ENCODE measurements at places on chromosomes 5 and 9. TPM values are rescaled to one million over a fixed set of nuclear protein-coding genes. Genes with fewer than 3 reads are reported as not detected.
A peak's percentile ranks its signal among the peaks of the same experiment; 100 is the strongest.

- DNase-seq: no peak
Observed at GRCh38 chr9:123679330-123679987, 250.5 kb downstream of the DENND1A start.

DNA sequence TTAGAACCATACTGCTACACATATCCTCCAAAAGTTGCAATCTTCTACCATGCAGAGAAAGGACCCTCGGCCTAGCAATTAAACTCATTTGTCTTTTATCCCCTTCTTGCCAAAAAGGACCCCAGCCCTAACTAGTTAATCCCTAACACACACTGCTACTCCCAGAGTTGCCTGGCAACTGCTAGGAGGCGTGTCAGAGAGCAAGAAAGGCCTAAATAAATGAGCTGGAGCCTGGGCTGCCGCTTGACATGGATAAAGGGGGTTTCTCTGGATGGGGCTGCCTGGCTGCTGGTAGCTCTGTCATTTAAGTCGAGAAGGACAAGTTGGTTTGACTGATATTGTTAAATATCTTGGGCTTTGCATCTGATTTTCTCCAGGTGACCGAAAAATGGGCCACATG lies 194.8 kb downstream of the CRB2 start:
- no peak for DNase-seq

DNA sequence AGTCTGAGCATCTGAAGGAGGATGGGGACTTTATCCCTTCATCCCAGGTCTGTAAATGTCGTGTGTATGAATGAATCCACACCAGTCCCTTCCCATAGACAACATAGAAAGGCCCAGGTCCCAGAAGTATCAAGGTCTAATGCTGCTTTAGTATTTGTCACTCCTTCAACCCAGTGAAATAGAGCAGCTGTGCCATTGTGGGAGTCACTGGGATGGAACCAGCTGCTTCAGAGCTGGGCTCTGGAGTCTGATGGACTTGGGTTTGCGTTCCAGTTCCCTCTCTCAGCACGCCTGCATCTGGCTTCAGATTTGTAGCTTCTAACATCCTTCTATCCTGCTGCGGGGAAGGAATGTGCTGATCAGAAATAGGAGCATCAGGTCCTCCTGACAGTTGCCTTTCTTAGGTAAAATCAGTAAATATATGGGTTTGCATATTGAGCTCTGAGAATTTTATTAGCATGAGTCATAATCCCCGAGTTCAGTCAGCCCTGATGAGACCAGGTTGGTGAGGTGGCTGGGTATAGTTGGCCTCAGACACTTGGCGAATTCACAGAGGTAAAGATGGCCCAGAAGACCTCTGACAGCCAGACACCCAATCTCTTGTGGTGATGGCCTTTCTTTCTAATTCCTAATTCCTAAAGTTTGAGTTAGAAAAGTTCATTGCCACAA lies 10.1 kb downstream of the ACO1 start:
- DNase-seq: no peak

DNA sequence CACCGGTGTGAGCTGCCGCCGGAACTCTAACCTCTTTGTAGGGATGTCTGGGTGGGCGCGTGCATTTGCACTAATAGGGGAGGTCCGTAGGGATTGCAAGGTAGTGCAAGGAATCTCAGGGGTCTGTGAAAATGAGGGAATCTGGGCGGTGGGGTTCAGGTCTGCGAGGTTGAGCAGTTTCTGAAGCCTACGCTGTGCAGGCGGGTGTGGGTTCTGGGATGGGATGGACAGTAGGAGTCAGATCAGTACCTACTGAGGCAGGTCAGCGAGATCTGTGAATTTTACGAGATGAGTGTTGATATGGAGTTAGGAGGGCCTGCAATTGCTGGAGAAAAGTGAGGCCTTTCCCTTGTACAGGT lies 856 bp upstream of the ATOSB start:
- no peak for DNase-seq

GRCh38 chr9:109925799-109926198 lies 145.8 kb downstream of the PALM2AKAP2 start:
- DNase-seq: no peak

DNA sequence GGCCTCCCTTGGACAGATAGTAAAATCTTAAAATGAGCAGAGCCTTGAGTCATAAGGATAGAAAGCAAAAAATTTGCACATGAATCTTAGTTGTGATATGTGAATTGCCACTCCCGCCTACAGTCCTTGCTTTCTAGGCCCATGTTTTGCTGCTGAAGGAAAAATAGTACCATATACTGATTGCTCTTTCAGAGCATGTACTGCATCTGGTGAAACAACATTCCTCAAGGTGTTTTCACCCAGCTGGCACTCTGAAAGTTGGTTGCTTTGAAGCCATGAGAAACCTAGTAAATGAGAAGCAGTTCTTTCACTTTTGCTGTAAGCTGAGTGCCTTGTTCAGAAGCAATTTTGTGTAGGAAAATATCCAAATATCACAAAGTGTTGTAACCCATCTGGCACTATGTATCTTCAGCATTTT lies 10.3 kb downstream of the CDC37L1 start:
- DNase-seq: peak; percentile 23

DNA sequence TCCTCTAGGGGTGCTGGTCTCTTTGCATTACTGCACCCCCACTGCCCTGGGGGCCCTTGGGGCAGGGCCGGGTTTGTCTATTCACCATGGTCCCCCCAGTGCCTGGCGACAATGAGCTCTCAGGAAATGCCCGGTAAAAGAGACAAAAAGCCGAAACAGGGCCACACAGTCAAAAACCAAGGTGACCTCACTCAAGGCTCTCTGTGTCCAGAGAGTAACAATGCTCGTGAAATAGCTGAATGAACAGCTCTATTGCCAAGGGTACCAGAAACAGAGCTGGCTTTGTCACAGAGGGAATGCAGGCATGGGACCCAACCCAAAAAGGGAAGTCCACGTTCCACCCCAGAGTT lies 16.0 kb downstream of the SH3PXD2B start:
- no peak for DNase-seq

DNA sequence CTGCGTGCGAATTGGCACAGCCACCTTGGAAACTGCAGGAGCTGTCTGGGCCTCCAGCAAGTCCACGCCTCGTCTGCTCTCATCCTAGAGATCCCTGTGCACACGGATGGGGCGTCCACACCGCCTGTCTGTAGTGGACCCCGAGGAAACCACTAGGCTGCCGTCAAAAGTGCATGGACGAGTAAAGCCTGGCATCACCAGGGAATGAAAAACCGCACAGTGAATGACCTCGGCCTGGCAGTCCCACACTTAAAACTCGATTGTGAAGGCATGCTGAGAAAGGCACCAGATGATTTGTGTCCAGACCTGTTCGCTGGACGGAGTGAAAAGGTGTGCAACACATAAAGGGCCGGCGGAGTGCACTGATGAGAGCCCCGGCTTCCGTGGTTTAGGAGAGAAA lies 50.8 kb downstream of the MRPL36 start:
- no peak for DNase-seq

- no peak for DNase-seq
Observed at GRCh38 chr5:104265531-104266140, 703.0 kb upstream of the NUDT12 start.

GRCh38 chr5:56360816-56361215 lies 127.7 kb upstream of the ANKRD55 start:
- DNase-seq: no peak

DNA sequence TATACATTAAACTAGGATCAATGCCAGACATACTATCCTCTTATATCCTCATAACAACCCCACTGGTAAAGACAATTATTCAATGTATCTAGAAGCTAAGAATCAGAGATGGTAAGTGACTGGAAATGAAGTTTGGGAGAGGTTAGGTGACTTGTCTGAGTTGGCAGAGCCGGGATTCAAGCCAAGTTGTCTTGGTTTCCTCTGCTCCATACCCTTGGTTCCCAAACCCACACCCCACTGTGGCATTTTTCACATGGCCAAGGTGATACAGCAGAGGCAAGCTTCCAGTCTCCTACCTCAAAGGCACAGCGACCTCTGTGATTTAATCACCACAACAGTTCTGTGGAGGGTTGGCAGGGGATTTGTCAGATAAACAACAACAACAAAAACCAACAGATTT lies 34.7 kb upstream of the ADRB2 start:
- no peak for DNase-seq

Gene HEXB
- total RNA-seq: 44.5 TPM

Gene ADAMTS16
- total RNA-seq: not detected

Gene SLCO6A1
- total RNA-seq: not detected

Gene SOX30
- total RNA-seq: 2.0 TPM

Gene SH3TC2
- 0.24 TPM for total RNA-seq

Gene MARCOL
- not detected for total RNA-seq

Gene C7
- not detected for total RNA-seq
